ENCODE measurements at places on chromosomes 3 and 15. TPM values are rescaled to one million over a fixed set of nuclear protein-coding genes. Genes with fewer than 3 reads are reported as not detected.

Gene NAALADL2
- total RNA-seq, result 20.3 TPM

Gene LRRC34
- 24.5 TPM for total RNA-seq

Gene TGM4
- not detected for total RNA-seq

Gene IQCH
- total RNA-seq, result 7.8 TPM

Gene HTD2
- total RNA-seq, result 7.8 TPM

Gene CFAP91
- total RNA-seq, result 12.9 TPM

Gene PARP15
- total RNA-seq, result under 0.01 TPM

Gene LIPH
- 0.46 TPM for total RNA-seq

Gene ABTB1
- 7.6 TPM for total RNA-seq

Gene PAQR9
- 5.3 TPM for total RNA-seq

Gene INKA1
- 5.1 TPM for total RNA-seq

Gene DPPA2
- not detected for total RNA-seq

Gene SLCO3A1
- 8.8 TPM for total RNA-seq

Gene TLR9
- total RNA-seq, result under 0.01 TPM

Gene CD96
- not detected for total RNA-seq
